ENCODE measurements at places on chromosomes 2 and 18. TPM values are rescaled to one million over a fixed set of nuclear protein-coding genes. Genes with fewer than 3 reads are reported as not detected.

The SCYGR2 gene
- total RNA-seq, result not detected

GRCh38 chr2:119308793-119309330 lies 57.8 kb downstream of the C2orf76 start:
- H3K4me1 ChIP-seq, result no peaks in the 10 kb centered on the region
- H3K27me3 ChIP-seq, result no peaks in the 10 kb centered on the region
- H3K27ac ChIP-seq, result no peak overlapping the region
- H3K4me3 ChIP-seq, result no peak overlapping the region
- no peaks in the 10 kb centered on the region for H3K36me3 ChIP-seq
- DNase-seq, result no peak

- no peaks in the 10 kb centered on the region for H3K36me3 ChIP-seq
- no peak overlapping the region for H3K4me3 ChIP-seq
- no peak overlapping the region for H3K27ac ChIP-seq
- DNase-seq, result no peak
- H3K4me1 ChIP-seq, result no peaks in the 10 kb centered on the region
- no peaks in the 10 kb centered on the region for H3K27me3 ChIP-seq
Observed at GRCh38 chr2:234827096-234827860, 124.5 kb upstream of the SH3BP4 start.

- H3K4me3 ChIP-seq, result no peak overlapping the region
- no peak overlapping the region for H3K27ac ChIP-seq
- H3K27me3 ChIP-seq, result no peaks in the 10 kb centered on the region
- no peak for DNase-seq
Observed at GRCh38 chr2:168599738-168600137, 143.7 kb downstream of the CERS6 start.

GRCh38 chr2:219681694-219682300 lies 54.4 kb downstream of the SLC4A3 start:
- no peak overlapping the region for H3K4me3 ChIP-seq
- H3K4me1 ChIP-seq, result peaks cover 6% of the 10 kb centered on the region
- H3K27me3 ChIP-seq, result no peaks in the 10 kb centered on the region

GRCh38 chr18:49250816-49251388 lies 209.5 kb downstream of the DYM start:
- no peaks in the 10 kb centered on the region for H3K36me3 ChIP-seq
- H3K27ac ChIP-seq, result no peak overlapping the region
- H3K4me3 ChIP-seq, result no peak overlapping the region
- H3K27me3 ChIP-seq, result no peaks in the 10 kb centered on the region
- no peak for DNase-seq

The ACKR3 gene
- 25.7 TPM for total RNA-seq

- H3K4me3 ChIP-seq, result no peak overlapping the region
- no peaks in the 10 kb centered on the region for H3K27me3 ChIP-seq
- no peak overlapping the region for H3K27ac ChIP-seq
Observed at GRCh38 chr2:153519257-153519875, 40.8 kb upstream of the RPRM start.

The CRYGD gene
- total RNA-seq, result not detected

The L3MBTL4 gene
- 5.1 TPM for total RNA-seq

Measured in sigmoid colon (tissue), 7 donors.